ENCODE measurements at places on chromosomes 6 and 20.

GRCh38 chr6:33316603-33317418 is 733 bp downstream of the ZBTB22 start:
- no peak for DNase-seq

GRCh38 chr20:51091406-51092195 is 68.7 kb upstream of the KCNG1 start:
- peak; percentile 47 for DNase-seq

- DNase-seq, result no peak
Observed at GRCh38 chr6:133895573-133896343, 6.8 kb downstream of the TCF21 start.

GRCh38 chr6:95175927-95176675 is 401.2 kb upstream of the MANEA start:
- no peak for DNase-seq

DNA sequence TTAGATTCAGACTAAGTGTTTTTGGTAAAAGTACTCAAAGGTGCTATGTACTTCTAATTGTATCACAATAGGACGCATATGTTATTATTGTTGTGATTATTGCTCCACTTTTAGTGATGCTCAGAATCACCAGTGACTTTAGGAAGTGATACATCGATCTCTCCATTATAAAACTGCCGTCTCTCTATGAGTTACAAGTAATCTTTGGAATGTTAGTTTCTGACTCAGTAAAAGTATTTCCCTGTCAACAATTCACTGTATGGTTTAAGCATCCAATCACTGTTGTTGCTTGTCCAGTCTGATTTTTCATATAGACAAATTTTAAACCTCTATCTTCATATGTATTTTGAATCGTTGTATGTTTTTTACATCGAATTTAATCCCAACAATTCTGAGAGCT is 9.4 kb downstream of the DCBLD1 start:
- no peak for DNase-seq

DNA sequence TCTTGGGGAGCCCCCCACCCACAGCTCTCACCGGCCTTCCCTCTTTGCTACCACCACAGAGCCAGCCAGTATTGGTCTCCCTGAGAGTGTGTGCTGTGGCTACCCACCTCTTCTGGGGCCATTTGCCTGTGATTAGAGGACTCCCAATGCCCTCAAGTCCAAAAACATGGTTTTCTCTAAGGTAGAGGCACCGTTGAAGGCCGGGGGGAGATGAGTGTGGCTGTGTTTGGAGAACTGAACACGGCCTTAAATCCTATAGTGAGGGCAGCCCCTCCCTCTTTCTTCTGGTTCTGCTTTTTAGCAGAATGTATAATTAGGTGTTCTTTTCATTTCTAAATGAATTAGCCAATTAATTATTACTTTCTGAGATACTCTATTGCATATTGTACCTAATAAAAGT is 2.5 kb downstream of the CCR6 start:
- no peak for DNase-seq

DNA sequence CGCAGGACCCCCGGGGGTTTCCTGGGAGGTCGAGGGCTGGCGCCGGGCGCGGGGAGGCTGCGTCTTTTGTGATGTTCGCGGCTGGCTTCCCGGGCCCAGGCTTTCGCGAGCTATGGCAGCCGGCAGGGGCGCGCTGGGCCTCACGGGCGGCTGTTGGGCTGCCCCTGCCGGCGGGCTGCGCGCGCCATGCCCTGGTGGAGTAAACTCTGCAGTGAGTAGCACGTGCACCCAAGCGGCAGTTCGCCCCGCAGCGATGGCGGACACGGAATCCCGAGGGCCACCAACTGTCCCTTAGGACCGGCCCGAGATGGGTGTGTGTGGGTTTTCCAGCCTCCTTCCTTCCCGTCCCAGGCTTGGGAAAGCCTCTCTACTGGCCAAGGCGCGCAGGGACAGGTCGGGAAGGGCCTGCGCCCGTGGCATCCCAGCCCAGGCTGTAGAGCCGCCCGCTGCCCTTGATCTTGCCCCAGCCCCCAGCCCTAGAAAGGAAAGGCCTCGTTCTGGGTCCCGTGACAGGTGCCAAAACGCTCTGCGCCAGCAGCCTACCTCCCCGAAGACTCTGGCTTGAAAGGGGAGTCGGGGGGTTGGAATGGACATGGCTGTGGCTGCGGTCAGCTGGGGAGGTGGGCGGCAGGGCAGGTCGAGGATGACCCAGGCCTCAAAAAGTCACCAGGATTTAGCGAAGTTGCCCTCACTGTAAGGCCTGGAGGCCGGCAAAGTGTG is 49.7 kb downstream of the ZBTB2 start:
- DNase-seq, result no peak

DNA sequence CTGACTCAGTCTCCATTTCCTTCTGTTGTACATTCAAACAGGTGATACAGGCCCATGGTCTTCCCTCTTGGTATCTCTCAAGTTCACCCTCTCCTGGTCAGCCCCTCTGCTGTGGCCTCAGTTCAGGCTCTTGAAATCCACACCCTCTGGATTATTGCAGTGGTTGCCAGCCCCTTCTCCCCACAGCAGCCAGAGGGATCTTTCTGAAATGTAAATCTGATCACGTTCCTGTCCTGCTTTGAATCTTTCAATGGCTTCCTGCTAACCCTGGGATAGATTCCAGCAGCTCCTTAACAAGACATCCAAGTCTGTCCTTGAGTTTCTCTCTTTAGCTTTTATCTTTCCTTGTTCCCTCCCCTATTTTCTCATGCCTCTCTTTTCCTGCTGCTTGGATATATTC is 22.2 kb downstream of the CHMP4B start:
- DNase-seq, result no peak

DNA sequence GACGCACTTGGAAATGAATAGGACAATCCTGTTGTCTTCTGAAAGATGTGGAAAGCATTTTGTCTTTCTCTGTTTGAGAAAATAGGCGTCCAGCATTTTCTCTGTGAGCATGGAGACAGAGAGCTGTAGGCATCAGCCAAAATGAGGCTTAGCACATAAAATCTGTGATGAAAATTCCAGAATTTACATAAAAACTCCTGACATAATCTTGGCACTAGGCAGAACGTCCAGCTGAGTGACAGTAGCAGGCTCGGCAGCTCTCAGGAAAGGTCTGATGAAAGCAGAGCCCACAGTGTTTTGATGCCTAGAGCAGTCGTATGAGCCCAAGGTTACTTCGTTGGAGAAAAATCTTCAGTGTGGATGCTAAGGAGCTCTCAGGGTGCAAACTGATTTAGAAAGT is 543.3 kb upstream of the MAP3K7 start:
- no peak for DNase-seq

- DNase-seq, result no peak
Observed at GRCh38 chr6:132765560-132765959, 7.9 kb upstream of the VNN2 start.

DNA sequence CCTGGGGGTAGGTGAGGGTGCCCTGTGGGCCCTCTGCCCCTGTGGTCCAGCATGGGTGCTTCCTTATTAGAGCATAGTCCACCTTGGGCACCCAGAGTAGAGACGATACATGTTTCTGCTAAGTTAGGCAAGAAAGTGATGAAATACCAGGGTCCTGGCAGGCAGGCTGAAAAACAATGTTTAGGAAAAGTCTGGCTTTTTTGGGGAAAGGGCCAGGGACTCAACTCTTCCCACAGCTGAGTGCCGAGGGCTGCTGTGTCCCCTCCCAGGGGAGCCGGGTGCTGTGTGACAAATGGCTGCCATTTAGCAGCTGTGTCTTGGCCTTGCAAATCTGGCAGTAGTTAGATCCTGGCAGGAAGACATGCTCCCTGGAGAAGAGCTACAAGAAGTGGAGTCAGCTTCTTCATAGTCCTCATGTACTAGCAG is 61.5 kb downstream of the RREB1 start:
- DNase-seq, result no peak

- no peak for DNase-seq
Observed at GRCh38 chr6:33800248-33800969, 3.4 kb downstream of the MLN start.

- no peak for DNase-seq
Observed at GRCh38 chr6:128723667-128724066, 159.3 kb upstream of the LAMA2 start.

GRCh38 chr20:6008254-6008653 is 45.6 kb downstream of the LRRN4 start:
- DNase-seq, result peak; percentile 95

- no peak for DNase-seq
Observed at GRCh38 chr6:44056392-44057237, 70.6 kb downstream of the MRPL14 start.

DNA sequence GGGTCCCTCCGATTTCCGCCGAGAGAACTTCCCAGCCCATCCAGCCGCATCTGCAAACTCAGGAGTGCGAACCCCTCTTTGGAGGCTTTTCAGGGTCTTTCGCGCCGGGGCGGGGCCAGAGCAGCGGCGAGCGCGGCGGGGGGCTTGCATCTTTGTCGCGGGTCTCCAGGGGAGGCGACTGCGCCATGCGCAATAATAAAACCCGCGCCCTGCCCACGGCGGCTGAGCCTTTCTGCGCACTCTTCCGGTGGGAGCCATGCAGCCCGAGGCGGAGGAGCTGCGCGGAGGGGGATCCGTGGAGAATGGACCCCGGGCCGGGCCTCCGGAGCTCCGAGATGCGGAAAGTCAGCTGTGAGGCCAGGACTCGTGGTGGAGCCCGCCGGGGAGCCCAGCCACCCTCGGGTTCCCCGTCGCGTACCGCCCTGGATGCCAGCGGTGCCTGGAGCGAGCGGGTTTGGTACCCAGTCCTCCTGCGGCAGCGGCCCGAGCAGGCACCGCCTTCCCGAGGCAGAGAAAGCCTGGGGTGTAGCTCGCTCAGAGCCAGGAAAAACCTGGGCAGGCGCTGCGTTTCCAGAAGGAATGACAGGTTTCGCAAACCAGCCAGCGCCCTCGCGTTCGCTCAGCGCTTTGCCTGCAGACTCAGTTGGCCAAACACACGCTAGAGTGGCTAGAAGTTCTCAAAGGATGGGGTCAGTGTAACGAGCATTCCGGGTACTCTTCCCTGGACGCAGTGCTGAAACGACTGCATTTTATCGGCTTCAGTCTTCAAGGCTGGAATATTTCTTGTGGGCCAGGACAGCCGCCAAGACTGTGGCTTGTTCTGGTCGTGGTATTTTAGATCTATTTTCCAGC is 1.2 kb downstream of the AKAP12 start:
- DNase-seq, result no peak

- DNase-seq, result no peak
Observed at GRCh38 chr6:45609141-45609638, 231.5 kb upstream of the SUPT3H start.

DNA sequence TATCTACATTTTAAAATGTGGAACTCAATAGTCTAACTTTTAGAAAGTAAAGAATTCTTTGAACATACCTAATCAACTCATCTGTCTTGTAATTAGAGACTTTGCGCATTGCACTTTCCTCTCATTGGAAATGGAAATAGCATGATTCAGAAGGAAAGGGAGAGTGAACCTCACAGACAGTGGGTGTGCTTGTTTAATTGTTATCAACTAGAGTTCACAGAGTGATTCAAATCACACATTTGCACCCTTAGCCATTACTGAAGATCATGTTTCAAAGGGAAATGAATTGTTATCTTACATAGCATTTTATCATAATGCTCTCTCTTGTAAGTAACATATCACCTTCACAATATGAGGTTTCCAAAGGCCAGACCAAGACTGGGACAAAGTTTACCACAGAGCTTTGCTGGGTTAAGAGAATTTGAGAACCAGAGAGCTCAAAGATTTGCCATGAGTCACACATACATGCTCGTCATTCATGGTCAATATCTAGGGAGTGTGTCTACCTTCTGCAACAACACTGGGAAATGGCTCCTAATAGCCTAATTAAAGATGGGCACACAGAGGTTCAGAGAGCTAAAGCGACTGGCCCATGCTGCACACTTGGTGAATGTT is 21.5 kb downstream of the GSTA3 start:
- no peak for DNase-seq

DNA sequence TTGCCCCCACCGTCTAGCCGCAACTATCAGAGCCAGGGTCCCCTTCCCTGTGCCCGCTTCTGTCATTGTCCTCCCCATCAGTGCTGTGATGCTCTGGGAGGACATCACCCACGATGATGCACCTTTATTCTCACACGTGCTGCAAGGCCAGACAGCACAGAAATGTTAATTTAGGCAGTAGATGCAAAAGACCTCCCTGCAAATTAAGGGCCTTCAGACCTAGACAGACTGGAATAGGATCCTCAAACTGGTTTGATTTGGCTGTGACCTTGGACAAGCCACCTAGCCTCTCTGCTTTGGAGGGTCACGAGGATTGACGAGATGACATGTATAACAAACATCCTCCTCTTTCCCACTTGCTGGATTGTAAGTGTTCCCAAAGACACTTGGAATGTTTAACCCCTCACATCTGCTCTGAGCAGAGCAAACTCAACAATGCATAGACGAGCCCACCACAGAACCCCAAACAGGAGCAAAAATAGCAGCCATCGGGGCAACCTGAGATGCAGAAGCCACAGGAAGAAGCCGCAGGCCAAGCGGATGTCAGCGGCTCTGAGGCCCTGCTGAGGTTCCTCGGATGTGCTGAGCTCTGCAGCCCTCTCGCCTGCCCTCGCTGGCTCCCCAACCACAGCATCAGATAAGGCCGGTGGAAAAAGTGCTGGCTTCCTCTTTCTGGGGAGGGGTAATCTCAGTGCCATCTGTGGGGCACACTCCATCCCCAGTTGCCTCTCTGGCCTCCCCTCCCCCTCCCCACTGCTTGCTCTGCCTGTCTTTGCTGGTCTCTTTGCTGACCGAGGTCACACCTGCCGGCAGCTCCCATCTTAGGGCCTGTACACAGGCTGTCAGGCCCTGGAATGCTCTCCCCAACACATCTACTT is 35.3 kb downstream of the TOX2 start:
- no peak for DNase-seq

DNA sequence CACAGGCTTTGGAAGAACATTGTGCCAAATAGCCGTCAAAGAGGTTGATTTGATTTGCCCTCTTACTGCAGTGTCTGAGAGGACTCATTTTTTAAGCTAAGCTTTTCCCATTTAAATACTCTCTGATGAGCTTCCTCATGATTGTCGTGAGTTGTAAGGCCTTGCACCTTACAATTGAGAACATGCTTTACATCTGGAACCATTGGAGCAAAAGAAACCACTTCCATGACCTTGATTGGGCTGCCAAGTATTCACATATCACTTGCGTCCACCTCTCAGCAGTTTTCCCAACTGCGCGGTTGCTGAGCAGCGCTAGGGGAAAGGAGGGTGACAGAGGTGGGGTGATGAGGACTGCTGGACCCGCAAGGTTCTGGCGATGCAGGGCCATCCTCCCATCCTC is 12.3 kb upstream of the LBP start:
- DNase-seq, result no peak

DNA sequence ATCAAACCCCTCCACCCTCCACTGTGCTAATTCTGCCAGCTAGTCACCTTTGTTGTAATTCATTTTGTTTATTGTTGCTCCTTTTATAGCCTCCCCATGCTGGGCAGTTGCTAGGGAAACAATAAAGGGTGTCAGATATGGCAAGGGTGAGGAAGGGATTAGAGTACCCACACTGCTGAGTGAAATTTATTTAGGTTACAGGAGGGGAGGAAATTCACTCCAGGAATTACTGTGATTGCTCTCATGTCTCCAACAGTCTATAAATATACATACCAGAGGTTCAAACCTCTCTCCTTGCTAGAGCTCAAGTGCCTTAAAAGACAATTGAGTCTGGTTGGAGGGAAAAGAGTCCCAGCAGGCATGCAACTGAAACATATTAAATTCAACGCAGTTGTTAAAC is 90.6 kb upstream of the ADGRF1 start:
- no peak for DNase-seq
